ENCODE measurements at places on chromosomes 13 and 19.
A peak's percentile ranks its signal among the peaks of the same experiment; 100 is the strongest.

DNA sequence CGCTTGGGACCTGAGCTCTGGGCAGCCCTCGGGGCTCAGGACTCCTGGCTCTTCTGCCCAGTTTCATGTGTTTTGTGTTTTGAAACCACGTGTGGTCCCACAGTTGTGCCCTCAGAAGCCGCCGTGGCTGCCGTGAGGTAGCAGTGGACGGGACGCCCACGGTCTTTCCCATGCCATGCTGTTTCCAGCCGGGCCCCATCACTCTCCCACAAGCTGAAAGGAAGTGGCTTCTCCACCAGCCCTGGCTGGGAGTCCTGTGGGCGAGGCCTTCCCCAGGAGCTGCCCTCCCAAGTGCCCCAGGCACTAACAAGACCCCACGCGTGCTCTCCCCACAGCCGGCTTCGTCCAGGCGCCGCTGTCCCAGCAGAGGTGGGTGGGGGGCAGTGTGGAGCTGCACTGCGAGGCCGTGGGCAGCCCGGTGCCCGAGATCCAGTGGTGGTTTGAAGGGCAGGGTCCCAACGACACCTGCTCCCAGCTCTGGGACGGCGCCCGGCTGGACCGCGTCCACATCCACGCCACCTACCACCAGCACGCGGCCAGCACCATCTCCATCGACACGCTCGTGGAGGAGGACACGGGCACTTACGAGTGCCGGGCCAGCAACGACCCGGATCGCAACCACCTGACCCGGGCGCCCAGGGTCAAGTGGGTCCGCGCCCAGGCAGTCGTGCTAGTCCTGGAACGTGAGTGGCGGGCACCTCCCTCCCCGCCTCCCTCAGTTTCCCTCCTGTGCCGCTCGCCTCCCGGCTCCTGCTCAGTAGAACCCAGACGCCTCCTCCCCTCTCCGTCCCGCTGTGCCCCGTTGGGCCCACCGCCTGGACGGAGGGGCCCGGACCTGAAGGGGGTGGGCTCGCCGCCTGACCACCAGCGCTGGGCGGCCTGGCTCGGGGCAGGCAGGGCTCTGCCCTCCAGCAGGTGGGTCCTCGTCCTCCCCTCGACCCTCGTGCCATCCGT lies 5.3 kb downstream of the BSG start:
- no peak for DNase-seq

DNA sequence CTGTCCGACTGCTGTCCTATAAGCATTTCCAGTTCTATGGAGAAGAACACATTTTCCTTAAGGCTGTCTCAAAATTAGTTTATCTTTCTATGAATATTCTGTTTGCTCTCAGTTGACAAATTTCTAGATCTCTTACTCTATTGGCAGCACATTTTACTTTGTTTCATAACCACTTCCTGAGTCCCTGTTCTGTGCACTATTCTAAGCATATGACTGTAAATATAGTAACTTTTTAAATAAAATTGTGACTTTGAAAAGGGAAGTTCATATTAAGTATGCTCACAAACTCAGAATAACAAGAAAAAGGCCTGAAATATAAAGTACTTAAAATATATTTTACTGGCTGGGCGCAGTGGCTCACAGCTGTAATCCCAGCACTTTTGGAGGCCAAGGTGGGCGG lies 56.5 kb upstream of the HTR2A start:
- no peak for DNase-seq

DNA sequence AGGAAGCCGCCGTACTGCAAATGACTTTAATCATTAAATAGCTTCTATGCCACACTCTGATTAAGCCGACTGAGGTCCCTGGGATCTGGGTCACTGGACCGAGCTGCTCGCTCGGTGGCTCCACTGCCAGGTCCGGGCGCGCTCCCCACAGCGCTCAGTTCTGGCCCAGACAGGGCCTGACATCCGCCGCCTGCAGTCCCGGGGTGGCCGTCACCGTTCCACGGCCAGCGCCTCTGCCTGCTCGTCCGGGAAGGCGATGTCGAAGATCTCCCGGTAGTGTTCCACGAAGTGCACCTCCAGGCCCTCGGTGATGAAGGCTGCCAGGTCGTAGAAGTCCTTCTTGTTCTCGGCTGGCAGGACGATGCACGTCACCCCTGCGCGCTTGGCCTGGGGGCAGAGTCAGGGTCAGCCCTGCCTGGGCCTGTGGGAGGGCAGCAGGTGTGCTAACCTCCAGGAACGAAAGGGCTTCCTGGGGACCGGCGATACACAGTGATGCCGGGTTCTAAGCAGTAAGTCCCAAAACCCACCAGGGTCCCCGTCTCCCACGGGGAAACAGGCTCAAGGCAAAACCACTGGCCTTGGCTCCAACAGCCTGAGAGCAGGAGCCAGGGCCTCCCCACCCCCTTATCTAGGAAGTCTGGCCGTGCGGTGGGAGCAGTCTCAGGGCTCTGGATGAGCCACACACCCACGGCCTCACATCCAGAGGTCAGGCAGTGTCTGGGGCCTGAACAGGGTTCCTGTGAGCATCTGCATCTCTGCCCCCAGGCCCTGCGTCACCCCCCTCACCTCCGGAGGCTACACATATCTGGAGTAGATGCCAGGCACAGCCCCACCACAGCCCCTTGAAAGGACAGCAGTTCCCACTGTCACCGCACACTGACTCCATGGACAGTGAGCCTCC lies 2.0 kb downstream of the RPL36 start:
- DNase-seq = no peak

DNA sequence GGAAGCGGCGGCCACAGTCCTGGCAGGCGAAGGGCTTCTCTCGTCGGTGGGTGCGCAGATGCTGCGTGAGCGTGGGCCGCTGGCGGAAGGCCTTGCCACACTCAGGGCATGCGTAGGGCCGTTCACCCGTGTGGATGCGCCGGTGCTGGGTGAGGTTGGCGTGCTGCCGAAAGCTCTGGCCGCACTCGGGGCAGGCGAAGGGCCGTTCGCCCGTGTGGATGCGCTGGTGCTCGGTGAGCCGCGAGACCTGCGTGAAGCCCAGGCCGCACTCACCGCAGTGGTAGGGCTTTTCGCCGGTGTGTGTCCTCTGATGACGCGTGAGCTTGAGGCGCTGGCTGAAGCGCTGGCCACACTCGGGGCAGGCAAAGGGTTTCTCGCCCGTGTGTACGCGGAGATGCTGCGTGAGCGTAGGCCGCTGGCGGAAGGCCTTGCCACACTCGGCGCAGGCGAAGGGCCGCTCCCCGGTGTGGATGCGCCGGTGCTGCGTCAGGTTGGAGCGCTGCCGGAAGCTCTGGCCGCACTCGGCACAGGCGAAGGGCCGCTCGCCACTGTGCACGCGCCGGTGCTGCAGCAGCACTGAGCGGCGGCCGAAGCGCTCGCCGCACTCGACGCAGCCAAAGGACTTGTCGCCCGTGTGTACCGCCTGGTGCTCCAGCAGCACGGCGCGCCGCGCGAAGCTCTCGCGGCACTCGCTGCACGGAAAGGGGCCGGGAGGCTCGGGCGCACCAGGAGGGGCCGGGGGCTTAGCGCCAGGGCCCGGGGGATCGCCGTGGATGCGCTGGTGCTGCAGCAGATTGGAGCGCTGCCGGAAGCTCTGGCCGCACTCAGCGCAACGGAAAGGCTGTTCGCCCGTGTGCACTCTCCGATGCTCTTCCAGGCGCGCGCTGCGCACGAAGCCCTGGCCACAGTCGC lies 4.0 kb upstream of the UBE2M start:
- DNase-seq = no peak

GRCh38 chr13:99536023-99536422 lies 34.8 kb downstream of the TM9SF2 start:
- no peak for DNase-seq

DNA sequence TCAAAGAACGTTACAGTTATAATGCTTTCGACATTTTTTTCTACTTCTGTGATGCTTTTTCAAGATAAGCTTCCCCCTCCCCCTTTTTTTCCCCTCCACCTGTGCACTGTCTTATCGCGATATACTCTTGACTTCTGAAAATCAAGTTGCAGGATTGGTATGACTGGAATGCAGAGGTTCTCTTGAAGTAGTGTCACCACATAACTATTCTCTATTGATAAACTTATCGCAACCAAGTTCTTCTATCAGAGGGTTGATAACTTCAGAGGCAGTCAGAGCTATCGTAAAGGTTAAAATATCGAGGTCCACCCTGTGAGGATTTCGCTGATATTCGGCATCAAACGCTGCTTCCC lies 820 bp downstream of the EID2 start:
- no peak for DNase-seq

- no peak for DNase-seq
Measured at GRCh38 chr19:40321566-40322270, 26.5 kb downstream of the C19orf47 start.

DNA sequence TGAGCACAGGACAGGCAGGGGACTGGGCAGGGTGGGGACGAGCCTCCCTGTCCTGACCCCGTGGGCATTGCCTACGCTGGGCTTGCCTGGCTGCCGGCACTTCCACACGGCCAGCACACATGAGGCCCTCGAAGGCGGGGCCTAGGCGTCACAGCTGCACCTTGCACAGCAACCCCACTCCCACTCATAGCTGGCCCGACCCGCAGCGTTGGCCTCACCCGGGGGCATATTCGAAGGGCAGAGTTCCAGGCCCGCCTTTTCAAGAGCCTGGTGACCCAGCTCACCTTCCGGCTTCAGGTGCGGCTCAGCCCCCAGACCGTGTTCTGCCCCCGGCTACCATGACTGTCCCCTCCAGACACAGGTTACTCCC lies 16.9 kb upstream of the PROZ start:
- no peak for DNase-seq

- no peak for DNase-seq
Measured at GRCh38 chr13:96646515-96647211, 347.6 kb downstream of the OXGR1 start.

DNA sequence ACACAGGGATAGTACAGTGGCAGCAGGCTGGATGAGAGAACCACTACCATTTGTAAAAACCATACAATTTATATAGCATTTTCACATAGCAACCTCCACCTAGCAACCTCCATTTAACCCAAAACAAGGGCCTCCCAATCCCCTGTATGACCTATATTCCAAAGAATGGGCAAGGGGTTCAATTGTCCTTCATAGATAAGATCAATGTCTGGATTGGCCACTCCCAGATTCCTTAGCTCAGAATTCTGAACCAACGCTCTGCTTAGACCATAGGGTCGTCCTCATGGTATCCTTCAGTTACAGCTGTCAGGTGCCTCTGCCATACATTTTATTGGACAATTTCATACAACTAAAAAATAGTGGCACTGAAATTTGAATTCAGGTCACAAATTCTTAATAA lies 166.2 kb downstream of the KCTD12 start:
- DNase-seq = no peak

DNA sequence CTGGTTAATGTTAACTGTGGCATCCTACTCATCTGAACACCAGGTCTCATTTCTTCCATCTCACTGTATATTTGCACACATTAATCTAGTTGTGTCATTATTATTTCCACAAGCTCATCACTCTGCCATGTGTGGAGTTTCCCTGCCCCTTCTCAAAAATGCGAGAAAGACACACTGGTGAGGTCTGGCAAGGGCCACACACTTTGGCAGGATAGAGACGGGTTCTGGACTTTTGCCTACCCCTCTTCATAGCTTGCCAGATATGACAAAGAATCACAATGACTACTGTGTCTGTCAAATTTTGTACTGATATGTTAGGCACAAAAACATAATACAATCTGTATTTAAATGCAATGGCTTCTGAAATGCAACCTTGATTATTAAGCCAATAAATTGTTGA lies 12.9 kb downstream of the GPR12 start:
- no peak for DNase-seq

DNA sequence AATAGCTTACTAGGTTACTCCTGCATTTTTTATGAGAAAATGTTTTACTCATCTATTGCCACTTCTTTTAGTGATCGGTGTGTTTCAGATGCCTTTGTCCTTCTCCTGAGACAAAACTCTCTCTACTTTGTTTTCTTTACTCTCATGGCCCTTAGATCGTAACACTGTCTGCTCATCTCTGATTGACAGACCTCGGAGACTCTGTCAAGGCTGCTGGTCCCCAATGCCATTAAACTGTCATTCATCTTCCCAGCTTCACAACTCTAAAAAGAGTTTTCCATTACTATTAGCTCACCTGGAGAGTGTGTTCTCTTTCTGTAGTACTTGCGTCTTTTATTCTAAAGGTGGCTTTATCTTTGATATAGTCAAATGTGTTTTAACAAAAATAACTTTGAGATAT lies 765.2 kb downstream of the SLITRK1 start:
- no peak for DNase-seq

GRCh38 chr19:33689868-33690267 lies 68.1 kb downstream of the CHST8 start:
- no peak for DNase-seq

GRCh38 chr13:111639196-111639705 lies 318.8 kb downstream of the TEX29 start:
- no peak for DNase-seq

GRCh38 chr13:26621731-26622401 lies 64.4 kb downstream of the WASF3 start:
- DNase-seq = no peak

DNA sequence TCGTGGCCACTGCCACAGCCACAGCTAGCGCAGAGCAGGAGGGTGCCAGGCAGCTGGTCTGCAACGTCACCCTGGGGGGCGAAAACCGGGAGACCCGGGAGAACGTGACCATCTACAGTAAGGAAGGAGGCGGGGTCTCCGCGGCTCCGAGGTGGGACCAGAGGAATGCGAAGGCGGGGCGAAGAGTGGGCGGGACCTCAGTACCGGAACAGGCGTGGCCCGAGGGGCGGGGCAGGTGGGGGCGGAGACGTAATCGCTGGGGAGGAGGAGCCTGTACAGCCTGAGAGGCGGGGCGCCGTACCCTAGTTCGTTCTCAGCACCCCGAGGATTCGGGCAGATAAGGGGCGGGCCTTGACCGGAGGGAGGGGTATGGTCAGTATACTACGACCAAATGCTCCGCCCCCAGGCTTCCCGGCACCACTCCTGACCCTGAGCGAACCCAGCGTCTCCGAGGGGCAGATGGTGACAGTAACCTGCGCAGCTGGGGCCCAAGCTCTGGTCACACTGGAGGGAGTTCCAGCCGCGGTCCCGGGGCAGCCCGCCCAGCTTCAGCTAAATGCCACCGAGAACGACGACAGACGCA lies 2.5 kb downstream of the ICAM5 start:
- peak; percentile 66 for DNase-seq

GRCh38 chr19:4575267-4576015 lies 16.0 kb upstream of the SEMA6B start:
- DNase-seq = no peak

- DNase-seq = no peak
Measured at GRCh38 chr19:9847087-9847671, 12.1 kb downstream of the PIN1 start.

Data from stimulated activated CD8-positive, alpha-beta memory T cell treated with anti-CD3 and anti-CD28 coated beads, Interleukin-12 subunit alpha, Interleukin-12 subunit beta, amount 100 ng/mL, for 1 hour (primary cell).